ENCODE measurements at places on chromosomes 5 and 9.

GRCh38 chr5:38715696-38716095, 130.1 kb upstream of the OSMR start:
- no peak for DNase-seq

DNA sequence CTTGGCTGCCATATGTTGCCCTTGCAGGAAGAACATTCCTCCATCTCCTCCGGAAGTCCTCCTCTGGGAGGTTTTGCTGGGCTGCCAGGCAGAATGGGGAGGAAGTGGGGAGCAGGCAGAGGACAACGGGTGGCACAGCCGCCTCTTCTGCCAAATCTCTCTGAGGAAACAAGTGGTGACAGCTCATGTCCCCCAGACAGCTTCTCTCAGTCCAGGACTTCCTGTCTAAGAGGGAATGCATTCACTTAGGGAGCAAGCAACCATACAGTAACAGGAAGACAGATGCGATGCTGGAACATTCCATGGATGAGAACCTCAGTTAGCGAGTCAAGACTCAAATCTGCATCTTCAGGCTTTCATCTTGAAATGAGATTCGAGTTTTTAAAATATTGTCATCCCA, 701.0 kb downstream of the SEMA5A start:
- DNase-seq, result peak; percentile 13

- DNase-seq, result no peak
Measured at GRCh38 chr9:123211081-123211480, 57.3 kb downstream of the STRBP start.

DNA sequence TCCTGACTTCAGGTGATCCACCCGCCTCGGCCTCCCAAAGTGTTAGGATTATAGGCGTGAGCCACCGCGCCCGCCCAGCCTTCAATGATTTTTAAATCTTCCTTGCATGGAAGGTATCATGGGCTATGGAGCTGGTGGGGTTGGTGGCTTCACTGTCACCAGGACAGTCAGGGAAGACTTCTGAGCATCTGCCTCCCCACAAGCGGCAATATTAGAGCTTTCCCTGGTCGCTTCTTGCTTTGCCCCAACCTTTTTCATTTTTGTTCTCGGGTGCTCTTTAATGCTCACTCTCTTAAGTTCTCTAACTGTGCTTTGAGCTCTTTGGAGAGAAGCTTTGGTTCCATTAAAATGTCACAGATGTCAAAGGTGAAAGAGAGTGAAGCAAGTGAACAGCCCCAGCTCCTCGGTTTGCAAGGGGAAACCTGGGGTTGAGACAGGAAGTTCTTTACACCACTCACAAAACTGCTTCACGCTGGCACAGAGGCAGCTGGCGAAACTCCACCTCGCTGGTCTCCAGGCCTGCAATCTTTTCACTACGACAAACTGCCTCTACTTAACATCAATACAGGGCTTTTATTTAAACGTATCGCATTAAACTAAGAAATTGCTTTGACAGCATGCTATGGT, 142.5 kb upstream of the RETREG1 start:
- no peak for DNase-seq

DNA sequence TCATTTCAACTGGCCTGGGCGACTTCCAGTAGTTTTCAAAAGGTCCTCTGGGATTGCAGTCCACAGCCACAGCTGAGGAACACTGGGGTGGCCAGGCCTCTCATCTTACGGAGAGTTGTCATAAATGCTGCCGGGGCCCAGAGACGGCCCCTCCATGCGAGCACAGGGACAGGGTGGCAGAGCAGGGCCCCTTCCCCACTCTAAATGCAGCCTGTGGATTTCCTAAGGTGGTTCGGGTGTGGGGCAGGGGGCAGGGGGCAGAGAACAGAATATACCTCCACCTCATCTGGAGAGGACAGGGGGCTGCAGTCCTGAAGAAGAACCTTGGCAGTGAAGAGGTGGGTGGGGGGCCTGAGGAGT, 113.6 kb upstream of the TBC1D2 start:
- no peak for DNase-seq

DNA sequence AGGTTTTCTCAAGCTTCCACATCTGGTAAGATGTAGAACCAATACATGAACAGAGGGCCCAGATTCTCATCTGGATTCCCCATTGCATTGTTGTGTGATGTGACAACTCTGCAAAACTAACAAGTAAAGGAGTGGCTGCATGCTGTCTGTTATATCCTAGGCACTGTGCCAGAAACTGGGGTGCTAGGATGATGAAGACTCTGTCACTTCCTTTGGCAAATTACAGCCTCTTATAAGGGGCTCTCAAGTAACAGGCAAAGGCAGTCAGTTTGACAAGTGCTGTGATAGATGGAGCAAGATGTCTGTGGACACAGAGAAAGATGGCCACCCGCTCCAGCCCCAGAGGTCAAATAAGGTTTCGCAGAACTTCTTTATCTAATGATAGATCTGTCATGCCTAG, 115.7 kb downstream of the PAPPA start:
- DNase-seq, result no peak

GRCh38 chr5:124755041-124755440, 8.6 kb upstream of the ZNF608 start:
- DNase-seq, result no peak

- no peak for DNase-seq
Measured at GRCh38 chr5:18236386-18236785, 602.1 kb downstream of the TAF11L14 start.

DNA sequence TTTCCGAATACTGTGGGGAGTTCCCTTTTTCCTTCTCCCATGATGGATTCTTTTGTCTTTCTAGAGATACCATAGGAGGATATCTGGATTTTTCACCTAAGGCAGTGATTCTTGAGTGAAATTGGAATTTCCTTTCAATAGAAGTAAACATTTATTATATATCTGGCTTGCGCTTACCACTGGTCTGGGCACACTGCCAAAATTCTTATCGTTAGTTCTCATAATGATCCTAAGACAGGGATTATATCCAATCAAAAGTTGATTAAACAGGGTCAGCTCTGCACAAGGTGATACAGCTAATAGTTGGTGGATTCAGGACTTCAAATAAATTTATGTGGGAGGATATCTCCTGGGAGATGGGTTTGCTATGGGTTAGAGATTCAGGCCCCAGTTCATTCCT, 9.6 kb downstream of the TLE4 start:
- DNase-seq, result no peak

DNA sequence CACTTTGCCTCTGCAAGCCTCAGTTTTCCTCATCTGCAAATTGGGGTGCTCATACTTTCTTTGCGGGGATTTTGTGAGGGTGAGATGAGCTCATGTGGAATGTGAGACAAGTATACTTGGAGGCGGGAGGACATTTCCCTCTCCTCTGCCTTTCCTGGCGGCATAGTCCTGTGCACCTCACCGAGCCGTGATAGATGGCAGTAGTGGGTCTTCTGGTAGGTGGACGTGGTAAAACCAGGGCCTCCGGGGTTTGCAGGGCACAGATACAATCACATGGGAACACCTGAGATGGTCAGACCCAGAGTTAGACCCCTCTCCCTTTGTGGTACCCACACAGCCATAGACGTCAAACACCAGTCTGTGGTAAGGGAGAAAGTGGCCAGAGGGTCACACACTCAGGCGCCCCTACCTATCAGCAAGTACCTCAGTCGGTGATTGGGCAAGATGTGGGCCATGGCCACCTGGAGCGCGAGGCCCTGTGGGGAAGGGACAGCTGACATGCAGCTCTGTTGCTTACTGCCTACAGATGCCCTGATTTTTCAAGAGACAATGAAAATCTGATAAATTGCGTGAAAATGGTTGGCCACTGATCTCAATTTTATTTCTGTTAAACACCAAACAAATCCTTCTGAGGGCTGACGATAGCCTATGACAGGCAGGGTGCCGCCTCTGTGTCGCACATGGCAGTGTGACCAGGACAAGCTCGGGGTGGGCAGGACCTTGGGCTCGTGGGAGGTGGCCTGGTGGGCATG, 9.9 kb downstream of the ERGIC1 start:
- DNase-seq, result no peak

- no peak for DNase-seq
Measured at GRCh38 chr5:151627650-151628049, 36.5 kb upstream of the FAT2 start.

DNA sequence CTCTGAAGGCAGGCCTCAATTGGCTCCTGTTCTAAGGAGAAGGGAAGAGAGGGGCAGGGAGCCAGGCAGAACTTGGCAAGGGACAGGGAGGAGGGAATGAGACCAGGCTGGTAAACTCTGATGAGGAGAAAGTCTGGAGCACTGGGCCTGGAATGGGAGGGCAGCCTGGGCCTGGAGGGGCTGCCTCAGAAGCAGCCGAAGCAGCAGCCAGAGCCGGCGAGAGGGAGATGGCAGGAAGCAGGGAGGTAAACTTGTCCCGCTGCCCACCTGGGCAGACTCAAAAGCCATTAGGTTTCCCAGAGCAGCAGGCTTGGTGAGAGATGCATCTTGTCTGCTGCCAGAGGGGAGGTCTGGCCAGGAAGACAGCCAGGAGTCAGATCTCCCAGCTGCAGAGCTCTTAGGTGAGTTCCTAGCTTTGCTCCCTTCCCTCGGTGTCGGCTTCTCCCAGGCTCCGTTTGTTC, 37.0 kb upstream of the CRB2 start:
- no peak for DNase-seq

DNA sequence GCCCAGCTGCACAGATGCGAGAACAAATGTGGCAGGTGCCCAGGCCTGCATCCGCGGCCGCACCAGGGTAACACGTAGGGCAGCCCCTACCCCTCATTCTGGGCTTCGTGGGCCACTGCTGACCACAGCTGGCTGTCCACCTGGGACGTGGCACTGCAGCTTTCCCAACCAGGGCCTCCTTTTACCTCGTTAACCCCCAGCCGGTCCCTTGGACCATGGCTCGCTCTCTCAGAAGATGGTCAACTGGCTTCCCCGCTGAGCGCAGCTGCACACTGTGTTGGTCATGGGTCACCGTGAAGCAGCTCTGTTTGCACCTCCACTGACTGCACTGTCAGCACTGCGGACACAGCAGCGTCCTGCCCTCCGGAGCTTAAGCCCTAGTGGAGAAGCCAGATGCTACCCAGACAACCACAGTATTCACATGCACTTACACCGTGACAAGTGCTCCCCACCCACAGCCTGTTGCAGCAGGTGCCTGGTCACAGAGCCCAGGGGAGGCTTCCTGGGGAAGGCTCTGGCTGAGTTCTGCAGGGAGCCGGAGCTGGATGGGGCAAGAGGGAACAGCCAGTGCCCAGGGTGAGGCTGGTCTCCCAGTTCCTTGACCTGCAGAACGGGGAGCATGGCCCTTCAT, 10.5 kb upstream of the PLEKHG4B start:
- DNase-seq, result peak; percentile 3

- DNase-seq, result no peak
Measured at GRCh38 chr9:105264380-105264779, 19.9 kb downstream of the SLC44A1 start.

- no peak for DNase-seq
Measured at GRCh38 chr5:100598446-100598845, 63.3 kb downstream of the FAM174A start.

GRCh38 chr5:117252566-117252965, 677.9 kb upstream of the SEMA6A start:
- no peak for DNase-seq

DNA sequence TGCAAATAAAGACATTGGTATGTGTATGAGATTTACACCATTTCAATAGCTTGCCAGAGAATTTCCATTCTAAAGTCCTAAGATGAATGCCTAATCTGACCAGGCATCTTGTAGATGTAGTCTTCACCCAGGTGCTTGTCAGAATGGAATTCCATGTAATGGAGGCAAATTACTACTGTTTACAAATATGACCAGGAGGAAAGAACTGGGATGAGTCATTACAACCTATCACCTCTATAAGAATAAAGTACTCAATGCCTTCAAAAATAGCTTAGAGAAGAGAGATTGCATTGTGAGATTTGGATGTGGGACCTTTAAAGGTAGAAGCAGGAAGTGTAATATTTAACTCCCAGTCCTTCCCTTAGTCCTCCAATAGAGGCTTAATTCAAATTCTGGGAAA, 507.0 kb upstream of the PTGER4 start:
- no peak for DNase-seq

DNA sequence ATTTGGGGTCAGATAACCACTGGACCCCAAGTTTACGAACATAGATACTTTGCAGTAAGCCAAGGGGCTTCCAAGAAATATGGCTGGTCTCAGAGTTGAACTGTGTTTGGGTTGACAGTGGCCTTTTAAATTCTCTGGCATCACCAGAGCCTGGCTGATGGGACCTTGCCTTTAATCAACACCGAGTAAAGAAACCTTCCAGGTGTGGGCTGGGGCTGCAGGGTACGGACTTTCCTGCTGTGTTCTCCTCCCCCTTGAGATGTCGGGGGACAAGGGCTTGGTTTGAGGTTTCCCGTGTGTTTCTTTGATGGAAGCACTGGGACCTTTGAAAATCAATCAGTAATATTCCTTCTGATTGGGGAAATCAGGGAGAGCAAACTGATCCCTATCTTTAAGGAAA, 140.1 kb downstream of the MTX3 start:
- no peak for DNase-seq

DNA sequence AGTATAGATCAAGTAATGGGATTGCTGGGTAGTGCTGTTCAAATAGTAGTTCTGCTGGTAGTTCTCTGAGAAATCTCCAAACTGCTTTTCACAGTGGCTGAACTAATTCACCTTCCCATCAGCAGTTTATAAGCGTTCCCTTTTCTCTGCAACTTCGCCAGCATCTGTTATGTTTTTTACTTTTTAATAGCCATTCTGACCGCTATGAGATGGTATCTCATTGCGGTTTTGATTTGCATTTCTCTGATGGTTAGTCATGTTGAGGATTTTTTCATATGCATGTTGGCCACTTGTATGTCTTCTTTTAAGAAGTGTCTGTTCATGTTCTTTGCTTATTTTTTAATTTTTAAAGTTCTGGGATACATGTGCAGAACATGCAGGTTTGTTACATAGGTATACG, 279.2 kb upstream of the NREP start:
- no peak for DNase-seq
